ENCODE measurements at places on chromosomes 2 and 18.
A peak's percentile ranks its signal among the peaks of the same experiment; 100 is the strongest.

- no peak for DNase-seq
Measured at GRCh38 chr18:48779462-48779861, 171.3 kb downstream of the SMAD7 start.

GRCh38 chr18:54739476-54739875 is 88.8 kb upstream of the RAB27B start:
- no peak for DNase-seq

DNA sequence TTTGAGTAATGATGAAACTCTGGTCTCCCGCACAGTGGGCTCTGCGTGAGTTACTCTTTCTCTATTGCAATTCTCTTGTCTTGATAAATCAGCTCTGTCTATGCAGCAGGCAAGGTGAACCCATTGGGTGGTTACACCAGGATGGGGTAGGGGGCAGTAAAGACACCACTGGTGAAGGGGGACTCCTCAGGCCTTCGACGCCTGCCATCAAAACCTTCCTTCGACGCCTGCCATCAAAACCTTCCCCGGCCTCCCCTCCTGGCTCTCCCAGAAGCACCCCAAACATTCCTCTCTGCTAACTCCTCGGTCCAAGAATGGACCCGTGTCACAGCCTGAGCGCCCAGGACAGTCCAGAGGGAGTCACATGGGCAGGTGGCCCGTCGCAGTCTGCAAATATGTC is 4.8 kb upstream of the STARD7 start:
- DNase-seq = no peak

- no peak for DNase-seq
Measured at GRCh38 chr2:18149660-18150246, 271.3 kb downstream of the KCNS3 start.

GRCh38 chr2:41990688-41991087 is 57.1 kb upstream of the PKDCC start:
- DNase-seq = no peak

- DNase-seq = no peak
Measured at GRCh38 chr2:135954020-135954601, 31.3 kb downstream of the DARS1 start.

GRCh38 chr18:5738526-5738925 is 156.8 kb downstream of the TMEM200C start:
- DNase-seq = no peak

DNA sequence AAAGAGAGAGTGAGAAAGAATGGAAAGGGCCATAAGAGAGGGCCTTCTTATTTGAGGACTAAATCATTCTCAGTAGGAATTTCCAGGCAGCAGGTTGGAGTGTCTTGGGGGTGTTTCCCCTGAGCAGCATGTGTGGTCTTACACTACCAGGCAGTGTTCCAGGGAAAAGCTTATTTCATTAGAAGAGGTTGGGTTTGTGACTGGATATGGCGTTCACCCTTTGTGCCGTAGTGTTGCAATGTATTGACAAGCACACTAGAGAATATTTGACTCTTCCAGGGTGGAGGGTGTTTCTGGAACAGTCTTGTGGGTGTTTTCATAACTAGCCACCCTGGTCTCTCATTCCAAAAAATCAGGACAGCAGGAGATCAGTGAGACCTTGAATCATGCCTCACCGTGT is 105.5 kb downstream of the NRP2 start:
- DNase-seq = no peak

DNA sequence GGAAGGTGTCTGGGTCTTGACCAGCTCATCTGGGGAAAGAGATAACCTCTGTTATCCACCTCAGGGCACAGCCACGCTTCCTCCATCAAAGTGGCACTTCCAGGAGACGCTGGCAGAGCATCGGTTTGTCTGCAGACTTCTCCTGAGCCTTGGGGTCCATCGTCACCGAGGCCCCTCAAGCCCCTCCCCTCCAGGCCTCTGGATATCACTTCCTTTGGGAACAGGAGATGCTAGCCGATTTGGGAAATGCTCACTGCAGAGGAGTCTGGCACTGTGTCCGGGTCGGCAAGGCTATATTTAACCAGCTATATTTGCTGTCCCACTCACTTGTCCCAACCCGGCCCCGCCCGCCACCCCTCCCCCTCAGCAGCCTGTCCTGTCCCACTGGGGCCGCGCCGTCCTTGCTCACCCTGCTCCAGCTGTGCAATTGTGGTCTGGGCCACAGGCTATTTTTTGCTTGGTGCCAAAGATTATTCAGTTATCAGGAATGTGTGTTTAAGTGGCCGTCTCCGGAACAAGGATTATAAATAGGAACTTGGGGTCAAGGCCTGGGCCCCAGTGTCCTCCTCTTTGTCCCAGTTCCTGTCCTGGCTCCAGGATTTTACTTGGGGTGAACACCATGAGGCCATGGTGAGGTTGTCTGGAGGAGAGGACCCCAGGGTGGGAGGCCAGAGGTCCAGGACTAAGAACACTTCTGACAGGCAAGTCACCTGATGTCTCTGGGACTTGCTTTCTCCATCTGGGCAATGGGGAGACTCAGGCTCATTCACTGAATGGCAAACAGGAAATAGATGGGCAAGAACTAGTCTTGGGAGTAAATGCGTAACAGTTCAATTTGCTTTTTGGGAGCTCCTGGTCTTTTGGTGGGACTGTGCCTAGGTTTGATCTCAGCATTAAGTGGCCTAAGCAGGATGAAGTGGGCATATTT is 263.6 kb downstream of the DYSF start:
- DNase-seq = no peak

GRCh38 chr2:168184681-168185513 is 62.5 kb downstream of the STK39 start:
- peak; percentile 86 for DNase-seq

- no peak for DNase-seq
Measured at GRCh38 chr2:227443889-227444568, 27.9 kb upstream of the AGFG1 start.

DNA sequence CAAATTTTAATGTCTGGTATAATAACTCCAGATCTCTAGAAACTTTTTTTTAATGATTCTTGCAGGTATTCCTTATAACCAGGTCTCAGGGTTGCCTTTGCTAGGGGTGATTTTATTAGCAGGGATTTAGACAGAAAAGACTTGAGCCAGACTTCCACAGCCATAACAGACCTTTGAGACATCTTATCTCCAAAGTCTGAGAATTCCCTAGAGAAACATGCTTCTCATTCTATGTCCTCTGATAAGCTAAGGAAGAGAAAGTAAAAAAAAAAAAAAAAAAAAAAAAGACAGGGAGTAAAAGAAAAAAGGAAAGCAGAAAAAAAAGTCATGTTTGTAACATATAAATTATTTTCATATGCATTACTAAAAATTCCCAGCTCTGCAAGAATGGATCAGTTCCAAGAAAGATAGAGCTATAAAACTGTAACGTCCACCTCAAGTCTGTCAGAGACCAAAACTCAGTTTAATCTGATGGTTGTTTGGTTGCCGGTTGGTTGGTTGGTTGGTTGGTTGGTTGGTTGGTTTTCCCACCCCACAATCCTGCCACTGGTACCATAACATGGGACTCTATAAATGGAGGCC is 153.8 kb downstream of the COL6A3 start:
- no peak for DNase-seq
